A549 treated with GW870086 at 1 μM for 4 hours (cell line): ENCODE measurements at places on chromosomes 1 and 21. TPM values are rescaled to one million over a fixed set of nuclear protein-coding genes. Genes with fewer than 3 reads are reported as not detected.

Gene MANEAL
- total RNA-seq, result 21.3 to 25.5 TPM (median 24.6 TPM) in 5 replicates

Gene OR14K1
- not detected in 5 replicates for total RNA-seq

Gene CELA3B
- total RNA-seq, result not detected in 5 replicates

Gene ETV3L
- not detected in 5 replicates for total RNA-seq

Gene ALPL
- total RNA-seq, result 0.24 to 0.57 TPM (median 0.34 TPM) in 5 replicates

Gene HIVEP3
- 2.6 to 3.9 TPM (median 3.1 TPM) in 5 replicates for total RNA-seq

Gene MNDA
- total RNA-seq, result not detected in 5 replicates

Gene NTMT2
- total RNA-seq, result not detected in 5 replicates

Gene ZNF697
- total RNA-seq, result 1.6 to 2.2 TPM (median 1.8 TPM) in 5 replicates

Gene IGSF8
- total RNA-seq, result 6.1 to 9.4 TPM (median 8.9 TPM) in 5 replicates

Gene OR2G6
- not detected in 5 replicates for total RNA-seq

Gene OR2M3
- total RNA-seq, result not detected in 5 replicates

Gene IGSF3
- total RNA-seq, result 14.4 to 21.3 TPM (median 19.2 TPM) in 5 replicates

Gene PTBP2
- total RNA-seq, result 6.0 to 7.5 TPM (median 6.3 TPM) in 5 replicates

Gene HSF2BP
- 0.79 to 1.9 TPM (median 1.7 TPM) in 5 replicates for total RNA-seq

Gene TRABD2B
- total RNA-seq, result 1.1 to 2.1 TPM (median 1.7 TPM) in 5 replicates

Gene ADCY10
- total RNA-seq, result 0.12 to 0.22 TPM in 2 of 5 replicates, not detected in the others

Gene URB1
- total RNA-seq, result 10.9 to 13.4 TPM (median 13.1 TPM) in 5 replicates

Gene OLIG2
- total RNA-seq, result not detected in 5 replicates

Gene ALDH9A1
- 38.4 to 42.4 TPM (median 41.4 TPM) in 5 replicates for total RNA-seq

Gene PRDX6
- 319 to 366 TPM (median 339 TPM) in 5 replicates for total RNA-seq

Gene RNASEL
- total RNA-seq, result 1.1 to 2.3 TPM (median 2.1 TPM) in 5 replicates

Gene CD5L
- not detected in 5 replicates for total RNA-seq

Gene CTSE
- 0.08 TPM in 1 of 5 replicates, not detected in the others for total RNA-seq

Gene ITLN2
- total RNA-seq, result 0.30 to 0.93 TPM (median 0.57 TPM) in 5 replicates

Gene HMGCS2
- total RNA-seq, result not detected in 5 replicates
